ENCODE measurements at places on chromosomes 5 and 9.
A peak's percentile ranks its signal among the peaks of the same experiment; 100 is the strongest.

DNA sequence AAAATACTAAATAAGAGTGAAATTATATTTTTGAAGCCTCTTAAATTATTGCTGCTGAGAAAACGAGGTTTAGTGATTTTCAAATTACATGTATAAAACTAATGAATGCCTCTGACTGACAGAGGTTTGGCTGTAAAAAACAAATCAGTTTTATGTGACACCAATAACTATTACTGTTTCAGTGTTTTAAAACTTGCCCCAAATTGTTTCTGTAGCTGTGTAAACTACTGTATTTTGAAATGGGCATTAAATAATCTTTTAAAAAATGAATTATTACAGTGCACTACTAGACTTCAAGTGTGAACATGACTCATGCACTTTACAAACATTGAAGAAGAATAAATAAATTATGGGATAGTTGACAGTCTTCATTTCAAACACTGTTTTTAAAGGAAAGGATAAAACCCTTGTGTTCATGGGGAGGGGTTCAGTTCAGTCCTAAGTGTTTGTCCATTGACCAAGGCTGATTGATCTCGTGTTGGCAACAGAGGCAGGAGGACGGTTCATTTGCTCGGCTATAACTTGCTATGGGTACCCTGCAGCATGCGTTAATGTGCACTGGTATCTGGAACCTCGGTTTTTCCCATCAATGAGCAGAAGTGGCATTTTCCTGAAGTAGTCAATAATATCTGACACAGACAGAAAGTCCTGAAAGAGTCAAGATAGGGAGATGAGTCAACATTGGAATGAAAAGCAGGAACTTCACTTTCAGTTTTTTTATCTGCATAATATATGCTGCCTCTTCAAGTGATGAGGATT, 15.6 kb downstream of the C5orf58 start:
- no peak for DNase-seq

DNA sequence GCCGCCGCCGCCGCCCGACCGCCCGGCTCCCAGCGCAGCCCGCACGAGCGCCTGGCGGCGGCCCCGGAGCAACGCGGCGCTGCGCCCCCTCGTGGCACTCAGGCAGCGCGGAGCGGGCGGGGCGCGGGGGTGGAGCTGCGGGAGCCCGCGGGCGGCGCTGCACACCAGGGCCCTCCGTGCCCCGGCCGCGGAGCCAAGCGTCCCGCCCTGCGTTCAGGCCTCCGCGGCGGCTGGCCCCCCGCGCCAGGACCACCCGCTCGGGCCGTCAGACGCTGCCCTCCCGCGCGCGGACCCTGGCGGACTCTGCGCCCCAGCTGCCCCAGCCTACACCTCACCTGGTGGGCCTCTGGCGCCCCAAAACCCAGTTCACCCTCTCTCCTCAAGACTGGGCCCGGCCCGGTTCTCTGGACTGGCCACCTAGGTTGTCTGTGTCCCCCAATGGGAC, at the start of gene RASGEF1C:
Gene RASGEF1C (minus strand): TSS at position 75 of the 445 bp plus-strand sequence. CDS start 71,159 bp downstream, outside the sequence.
- DNase-seq = peak; percentile 19

GRCh38 chr9:112020680-112021596, 124.3 kb downstream of the UGCG start:
- peak; percentile 19 for DNase-seq

DNA sequence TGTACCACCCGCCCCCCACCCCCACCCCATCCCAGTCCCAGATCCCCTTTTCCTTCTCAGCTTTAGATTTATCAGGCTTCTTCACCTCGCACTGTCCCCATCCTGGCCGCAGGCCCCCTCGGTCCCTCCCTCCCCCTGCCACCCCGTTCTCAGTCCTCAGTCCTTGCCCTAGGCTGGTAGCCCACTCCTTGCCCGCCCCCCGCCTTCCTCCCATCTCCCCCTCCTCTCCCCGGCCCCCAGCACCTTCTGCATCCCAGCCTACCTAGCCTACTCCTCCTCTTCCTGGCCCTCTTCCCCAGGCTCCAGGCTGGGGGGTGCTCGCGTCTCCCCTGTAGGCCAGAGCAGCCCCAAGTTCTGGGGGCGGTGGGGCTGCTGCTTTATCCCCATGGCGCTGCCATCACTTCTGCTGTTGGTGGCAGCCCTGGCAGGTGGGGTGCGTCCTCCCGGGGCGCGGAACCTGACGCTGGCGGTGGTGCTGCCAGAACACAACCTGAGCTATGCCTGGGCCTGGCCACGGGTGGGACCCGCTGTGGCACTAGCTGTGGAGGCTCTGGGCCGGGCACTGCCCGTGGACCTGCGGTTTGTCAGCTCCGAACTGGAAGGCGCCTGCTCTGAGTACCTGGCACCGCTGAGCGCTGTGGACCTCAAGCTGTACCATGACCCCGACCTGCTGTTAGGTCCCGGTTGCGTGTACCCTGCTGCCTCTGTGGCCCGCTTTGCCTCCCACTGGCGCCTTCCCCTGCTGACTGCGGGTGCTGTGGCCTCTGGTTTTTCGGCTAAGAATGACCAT, 828 bp downstream of the NPR2 start:
- DNase-seq = no peak

DNA sequence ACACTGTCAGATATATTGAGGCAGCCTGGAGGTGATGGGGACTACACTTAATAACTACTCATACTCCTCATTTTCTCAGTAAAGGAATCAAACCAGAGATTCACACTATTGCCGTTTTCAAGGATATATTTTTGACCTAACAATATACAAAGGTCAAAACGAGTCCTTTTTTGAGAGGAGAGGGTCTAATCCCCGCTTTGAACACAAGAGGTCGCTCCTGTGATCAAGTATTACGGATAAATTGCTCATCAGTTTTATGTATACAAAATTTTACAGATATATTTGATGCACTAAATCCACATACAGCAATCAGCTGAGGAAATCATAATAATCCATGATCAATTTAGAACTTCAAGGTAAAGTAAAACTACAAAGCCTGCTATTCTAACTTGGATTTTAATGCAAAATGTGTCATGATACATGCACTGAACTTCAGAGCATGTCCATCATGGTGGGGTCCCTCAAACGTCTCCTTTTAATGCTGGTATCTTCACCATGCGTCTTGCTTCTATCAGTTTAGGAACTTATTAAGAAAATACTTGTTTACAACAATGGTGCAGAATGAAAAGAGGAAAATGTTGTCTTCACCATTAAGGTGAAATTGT, 2.5 kb upstream of the ISL1 start:
- no peak for DNase-seq

GRCh38 chr9:89022001-89022759, 30.9 kb downstream of the S1PR3 start:
- no peak for DNase-seq

GRCh38 chr5:58276431-58276830, 183.5 kb downstream of the PLK2 start:
- DNase-seq = no peak

- DNase-seq = no peak
Measured at GRCh38 chr5:80408484-80409366, 861 bp downstream of the ZFYVE16 start.
